Thyroid gland (tissue), 4 donors: ENCODE measurements at places on chromosomes 6 and 20. TPM values are rescaled to one million over a fixed set of nuclear protein-coding genes. Genes with fewer than 3 reads are reported as not detected.

DNA sequence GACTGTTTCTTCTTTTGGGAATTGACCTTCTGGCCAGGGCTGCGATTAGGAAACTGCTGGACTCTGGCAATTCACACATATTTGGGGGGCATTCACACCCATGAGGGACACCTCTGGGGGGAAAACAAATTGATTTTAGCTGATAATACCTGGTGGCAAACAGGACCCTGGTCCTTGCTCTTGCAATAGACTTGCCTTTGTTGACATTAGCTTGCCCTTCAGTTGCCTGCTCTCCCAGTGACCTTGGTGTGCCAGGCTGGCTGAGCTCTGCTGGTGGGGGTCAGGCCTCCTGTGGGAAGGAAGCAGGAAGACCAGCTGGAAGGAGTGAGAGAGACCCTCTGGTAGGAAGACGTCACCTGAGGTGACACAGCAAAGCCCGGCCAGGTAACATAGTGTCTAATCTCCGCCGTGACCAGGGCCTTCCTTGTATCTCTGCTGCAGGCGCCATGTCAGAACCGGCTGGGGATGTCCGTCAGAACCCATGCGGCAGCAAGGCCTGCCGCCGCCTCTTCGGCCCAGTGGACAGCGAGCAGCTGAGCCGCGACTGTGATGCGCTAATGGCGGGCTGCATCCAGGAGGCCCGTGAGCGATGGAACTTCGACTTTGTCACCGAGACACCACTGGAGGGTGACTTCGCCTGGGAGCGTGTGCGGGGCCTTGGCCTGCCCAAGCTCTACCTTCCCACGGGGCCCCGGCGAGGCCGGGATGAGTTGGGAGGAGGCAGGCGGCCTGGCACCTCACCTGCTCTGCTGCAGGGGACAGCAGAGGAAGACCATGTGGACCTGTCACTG lies 5.3 kb downstream of the CDKN1A start:
- H3K36me3 ChIP-seq: peaks cover 31% of the 10 kb centered on the region
- no peak overlapping the region for H3K4me3 ChIP-seq
- no peaks in the 10 kb centered on the region for H3K27me3 ChIP-seq
- peaks cover 29% of the 10 kb centered on the region for H3K4me1 ChIP-seq

DNA sequence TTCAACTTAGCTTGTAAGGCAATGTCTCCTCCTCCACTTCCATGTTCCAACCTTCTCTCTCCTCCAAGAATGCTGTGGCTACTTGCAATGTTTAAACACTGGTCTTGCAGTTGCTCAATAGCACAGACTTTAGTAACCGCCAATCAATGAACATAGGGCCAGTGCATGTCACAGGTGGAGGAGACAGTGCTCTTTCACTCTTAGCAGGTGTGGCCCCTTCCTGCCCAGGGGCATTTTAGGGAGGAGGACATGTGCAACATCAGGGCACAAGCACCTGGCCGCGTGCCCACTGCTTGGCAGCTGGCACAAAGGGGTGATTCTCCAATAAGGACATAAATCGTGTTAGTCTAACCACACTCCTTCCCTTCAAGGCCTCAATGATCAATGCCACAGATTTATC lies 41.3 kb downstream of the ADGRF1 start:
- H3K27me3 ChIP-seq: no peaks in the 10 kb centered on the region
- no peak overlapping the region for H3K4me3 ChIP-seq
- H3K4me1 ChIP-seq: peaks cover 10% of the 10 kb centered on the region
- DNase-seq: peak; percentile 35
- no peak overlapping the region for H3K27ac ChIP-seq

DNA sequence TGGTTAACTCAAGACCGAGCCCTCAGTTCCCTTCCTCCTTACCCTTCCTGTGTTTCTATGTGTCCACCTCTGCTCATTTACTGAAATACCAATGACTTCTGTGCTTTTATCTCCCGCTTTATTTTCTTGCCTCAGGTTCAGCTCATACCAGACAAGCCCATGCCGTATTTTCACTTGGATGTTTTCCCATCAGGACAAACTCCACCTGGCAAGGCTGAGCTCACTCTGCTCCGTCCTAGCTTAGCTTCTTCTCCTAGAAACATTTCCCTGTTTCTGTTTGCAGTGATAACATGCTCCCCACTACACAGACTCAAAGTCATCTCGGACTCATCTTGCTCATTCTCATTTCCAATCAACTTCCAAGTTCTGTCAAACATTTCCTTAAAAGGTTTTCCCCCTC lies 56.9 kb upstream of the TFB1M start:
- H3K4me1 ChIP-seq: no peaks in the 10 kb centered on the region
- H3K4me3 ChIP-seq: no peak overlapping the region
- no peak for DNase-seq
- no peaks in the 10 kb centered on the region for H3K36me3 ChIP-seq
- H3K27ac ChIP-seq: no peak overlapping the region

GRCh38 chr6:104617591-104617990 lies 242.1 kb downstream of the HACE1 start:
- H3K4me1 ChIP-seq: no peaks in the 10 kb centered on the region
- H3K36me3 ChIP-seq: no peaks in the 10 kb centered on the region
- H3K27ac ChIP-seq: no peak overlapping the region
- no peak overlapping the region for H3K4me3 ChIP-seq

DNA sequence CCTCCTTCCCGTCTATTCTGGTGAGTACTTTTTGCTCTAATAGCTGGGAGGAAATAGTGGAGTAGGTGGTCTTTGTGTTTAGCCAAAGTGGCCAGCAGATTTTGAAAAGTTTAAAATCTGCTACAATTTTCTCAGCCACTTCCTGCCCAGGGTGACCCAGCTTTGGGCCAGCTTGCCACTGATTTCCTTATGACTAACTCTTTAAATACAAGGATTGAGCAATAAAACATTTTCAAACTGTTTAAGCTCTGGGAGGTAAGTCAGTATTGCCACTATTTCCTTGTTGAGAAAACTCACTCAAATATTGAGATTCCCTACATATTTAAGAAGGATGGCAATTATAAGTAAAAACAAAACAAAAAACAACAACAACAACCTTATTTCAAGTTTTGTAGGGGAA lies 54.5 kb downstream of the TRMT11 start:
- no peak overlapping the region for H3K4me3 ChIP-seq
- no peak overlapping the region for H3K27ac ChIP-seq
- H3K27me3 ChIP-seq: no peaks in the 10 kb centered on the region
- DNase-seq: no peak
- no peaks in the 10 kb centered on the region for H3K36me3 ChIP-seq

- H3K4me1 ChIP-seq: no peaks in the 10 kb centered on the region
- no peaks in the 10 kb centered on the region for H3K36me3 ChIP-seq
- no peaks in the 10 kb centered on the region for H3K27me3 ChIP-seq
- no peak overlapping the region for H3K27ac ChIP-seq
- DNase-seq: no peak
Measured at GRCh38 chr6:498795-499231, 107.3 kb downstream of the IRF4 start.

DNA sequence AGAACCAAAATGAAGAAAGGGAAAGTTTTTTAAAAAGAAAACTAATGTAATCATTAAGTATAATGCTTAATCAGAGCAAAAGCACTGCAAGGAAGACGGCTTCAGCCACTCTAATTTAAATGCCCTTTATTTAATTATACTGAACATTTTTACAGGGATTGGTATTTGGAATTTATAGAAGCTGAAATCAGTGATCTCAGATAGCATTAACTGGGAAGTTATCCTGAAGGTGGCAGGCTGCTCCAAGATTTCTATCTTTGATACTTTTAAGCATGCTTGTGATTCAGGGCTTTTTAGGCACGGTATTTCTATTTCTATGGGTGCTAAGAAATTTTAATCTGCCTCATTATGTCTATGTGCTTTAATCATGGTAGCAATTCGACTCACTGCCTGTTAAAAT lies 1.3 kb upstream of the NDUFAF4 start:
- peak; percentile 39 for DNase-seq
- no peak overlapping the region for H3K4me3 ChIP-seq
- H3K27me3 ChIP-seq: no peaks in the 10 kb centered on the region
- H3K27ac ChIP-seq: peak overlapping the region; percentile 94
- peaks cover 15% of the 10 kb centered on the region for H3K4me1 ChIP-seq
- peaks cover 6% of the 10 kb centered on the region for H3K36me3 ChIP-seq

The NKAPL gene
- 0.67 TPM for total RNA-seq

The ADGRB3 gene
- 0.45 TPM for total RNA-seq

The ZBP1 gene
- 0.33 TPM for total RNA-seq

The COQ3 gene
- 6.2 TPM for total RNA-seq
